ENCODE measurements at places on chromosomes 4 and X. TPM values are rescaled to one million over a fixed set of nuclear protein-coding genes. Genes with fewer than 3 reads are reported as not detected.

DNA sequence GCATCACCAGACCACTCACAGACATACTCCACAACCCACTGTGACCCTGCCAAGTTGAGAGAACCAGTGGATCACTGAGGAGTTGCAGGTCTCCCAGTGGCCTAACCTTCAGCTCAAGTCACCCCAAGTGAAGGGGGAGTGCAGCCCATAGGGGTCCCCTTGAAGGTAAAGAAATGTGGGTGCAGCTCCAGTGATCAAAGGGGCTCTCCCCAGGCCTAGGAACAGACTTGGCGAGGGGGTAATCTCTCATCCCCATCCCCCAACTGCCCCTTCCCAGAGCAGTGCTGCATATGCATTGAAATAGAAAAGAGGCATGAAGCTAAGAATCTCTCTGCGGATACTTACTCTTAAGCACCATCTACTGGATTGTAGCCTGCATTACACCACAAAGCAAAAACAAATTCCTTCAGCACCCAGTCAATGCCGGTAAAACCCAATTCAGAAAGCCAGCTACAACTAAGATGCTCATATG is 27.0 kb downstream of the MAGEE1 start:
- DNase-seq, result peak; percentile 0

GRCh38 chrX:40105835-40106675 is 8.3 kb upstream of the BCOR start:
- DNase-seq, result peak; percentile 49

DNA sequence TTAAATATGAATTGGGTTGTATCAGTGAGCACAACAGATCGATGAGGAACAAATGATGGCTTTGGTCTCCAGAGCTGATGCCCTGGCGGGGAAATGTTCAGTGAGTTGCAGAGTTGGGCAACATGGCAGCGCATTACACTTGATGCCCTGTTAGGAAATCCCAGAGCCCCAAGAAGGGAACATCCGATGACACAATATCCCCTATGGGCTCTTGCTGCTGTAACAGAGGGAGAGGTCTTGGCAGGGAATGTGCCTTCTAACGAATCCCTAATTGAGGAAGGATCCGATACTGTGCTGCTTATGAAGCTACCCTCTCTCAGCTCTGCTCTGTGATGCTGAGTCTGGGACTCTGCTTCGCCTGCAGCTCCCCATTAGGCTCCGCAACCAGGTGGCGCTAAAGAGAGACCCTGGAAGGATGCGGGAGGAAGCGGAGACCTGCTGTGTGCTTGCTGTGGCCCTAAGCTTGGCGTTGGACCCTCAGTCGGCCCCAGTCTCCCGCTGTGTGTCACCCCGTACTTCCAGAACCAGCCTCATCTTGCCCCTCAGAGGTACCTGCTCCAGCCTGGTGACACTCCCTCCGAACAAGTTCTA is 38.9 kb downstream of the PDHA1 start:
- DNase-seq, result peak; percentile 8

GRCh38 chr4:108361886-108362285 is 193.2 kb upstream of the LEF1 start:
- no peak for DNase-seq

- no peak for DNase-seq
Observed at GRCh38 chr4:158513256-158513655, 8.4 kb upstream of the RXFP1 start.

GRCh38 chr4:121564840-121565375 is 131.9 kb downstream of the ANXA5 start:
- DNase-seq, result no peak

DNA sequence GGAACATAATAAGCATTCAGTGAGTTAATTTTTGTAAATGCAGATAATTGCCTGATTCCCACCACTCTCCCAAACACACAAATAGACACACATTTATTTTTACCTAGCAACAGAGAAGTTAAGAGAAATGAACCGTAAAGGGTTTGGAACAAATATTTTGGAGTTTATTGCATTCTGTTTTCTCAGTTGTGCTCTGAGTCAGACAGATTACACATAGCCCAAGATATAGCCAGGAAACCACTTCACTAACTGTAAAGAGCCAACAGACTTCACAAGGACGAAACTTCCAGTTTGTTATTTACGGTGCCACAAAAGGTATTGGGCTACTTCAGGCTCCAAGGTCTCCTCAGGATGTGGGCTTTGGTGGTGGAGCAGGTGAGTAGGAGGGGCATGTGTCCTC is 217.0 kb downstream of the BMPR1B start:
- peak; percentile 91 for DNase-seq

DNA sequence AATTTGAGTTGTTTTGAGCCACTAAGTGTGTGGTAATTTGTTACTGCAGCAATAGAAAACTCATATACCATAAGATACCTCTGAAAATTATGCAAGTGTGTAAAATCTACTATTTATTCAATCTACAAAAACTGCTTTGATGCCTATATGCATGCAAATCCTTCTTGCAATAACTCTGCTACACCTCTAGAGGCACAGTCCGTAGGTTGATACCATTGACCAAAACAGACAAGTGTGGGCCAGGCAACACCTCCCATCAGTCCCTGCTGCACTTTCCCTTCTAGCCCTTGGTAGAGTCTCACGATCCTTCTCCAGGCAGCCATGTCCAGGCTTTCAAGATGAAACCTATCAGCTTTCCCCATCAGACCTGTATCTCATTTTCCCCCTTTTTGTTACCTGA is 48.8 kb upstream of the FAM9A start:
- no peak for DNase-seq

Gene AADAT
- 9.0 TPM for total RNA-seq

GRCh38 chr4:85773372-85773771 is 298.4 kb downstream of the ARHGAP24 start:
- no peak for DNase-seq

DNA sequence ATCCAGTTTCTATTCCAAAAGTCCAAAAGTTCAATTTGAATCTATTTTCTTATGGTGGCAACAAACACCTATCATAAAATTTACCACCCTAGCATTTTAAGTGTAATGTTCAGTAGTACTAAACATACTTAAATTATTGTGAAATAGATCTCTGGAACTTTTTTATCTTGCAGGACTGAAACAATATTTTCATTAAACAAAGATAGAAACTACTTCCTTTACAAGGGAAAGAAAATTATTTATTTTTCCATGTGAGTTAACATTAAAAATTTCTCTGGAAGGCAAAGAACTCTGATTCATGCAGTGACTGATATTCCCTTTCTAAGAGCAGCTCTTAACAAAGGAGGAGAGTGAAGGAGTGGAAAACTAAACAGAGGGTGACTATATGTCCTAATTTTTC is 40.2 kb downstream of the ADH7 start:
- DNase-seq, result no peak

Gene GPRASP1
- total RNA-seq, result 1.5 TPM

DNA sequence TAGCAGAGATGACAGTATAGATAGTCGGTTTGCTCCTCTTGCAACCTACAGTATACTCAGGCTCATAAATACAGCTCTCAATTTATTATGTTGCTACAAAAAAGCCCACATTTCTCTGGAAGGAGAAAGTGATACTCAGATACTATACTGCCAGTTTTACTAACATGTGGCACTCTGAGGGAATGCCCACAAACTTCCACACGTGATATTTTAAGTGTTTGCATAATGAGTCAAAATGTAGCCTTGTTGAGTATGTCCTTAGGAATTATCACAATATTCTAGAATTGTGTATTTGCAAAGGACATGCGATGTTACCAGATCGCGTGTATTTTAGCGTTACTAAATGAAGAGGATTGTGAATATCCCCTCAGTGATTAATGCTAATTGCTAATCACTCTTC is 929.1 kb downstream of the STIM2 start:
- peak; percentile 48 for DNase-seq

Gene CLDN24
- not detected for total RNA-seq

DNA sequence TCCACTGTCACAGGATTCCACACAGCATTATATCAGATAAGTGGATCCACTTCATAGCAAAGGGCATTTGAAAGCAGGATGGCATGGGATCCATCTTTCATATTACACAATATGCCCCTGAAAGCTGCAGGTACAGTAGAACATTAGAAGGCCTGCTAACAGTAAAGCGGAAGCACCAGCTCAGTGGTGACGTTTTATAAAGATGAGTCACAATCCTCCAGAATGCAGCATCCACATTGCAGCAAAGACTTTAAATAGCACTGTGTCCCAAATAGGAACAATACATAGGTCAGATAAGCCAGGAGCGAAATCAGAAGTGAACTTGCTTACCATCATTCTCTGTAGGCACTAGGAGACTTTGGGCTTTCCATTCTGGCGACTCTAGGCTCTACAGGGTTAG is 609.5 kb upstream of the FAT1 start:
- DNase-seq, result peak; percentile 42

Gene SMPX
- total RNA-seq, result not detected

GRCh38 chr4:182015014-182015413 is 228.2 kb upstream of the TENM3 start:
- DNase-seq, result no peak
